ENCODE measurements at places on chromosomes 5 and 9.

DNA sequence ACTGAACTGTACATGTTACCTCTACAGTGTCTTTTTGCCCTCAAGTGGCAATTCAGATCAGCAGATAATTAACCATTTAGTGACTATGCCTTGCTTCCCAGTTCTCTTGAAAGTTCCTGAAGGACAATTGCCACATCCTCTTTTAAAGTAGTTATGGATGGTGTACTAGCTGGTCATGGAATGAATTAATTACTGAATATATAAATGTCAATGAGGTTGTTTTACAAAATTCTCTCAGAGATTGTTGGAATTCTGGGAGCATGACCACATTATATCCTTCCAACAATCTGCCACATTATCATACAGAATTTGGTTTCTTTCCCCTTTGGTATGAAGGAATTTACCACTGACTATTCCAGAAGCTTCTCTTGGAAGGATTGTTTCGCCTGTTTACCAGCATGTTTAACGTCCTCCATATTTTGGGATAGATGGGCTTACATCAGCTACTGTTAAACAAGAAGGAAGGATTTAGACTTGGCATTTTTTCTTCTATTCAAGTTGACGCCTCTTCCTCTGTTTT, 176.4 kb downstream of the CD180 start:
- no peak for DNase-seq

- DNase-seq, result no peak
Measured at GRCh38 chr5:54993318-54993717, 7.9 kb upstream of the ESM1 start.

- DNase-seq, result no peak
Measured at GRCh38 chr9:129524582-129525270, 96.2 kb downstream of the C9orf50 start.

GRCh38 chr9:36855448-36856315, 178.4 kb downstream of the PAX5 start:
- DNase-seq, result no peak

DNA sequence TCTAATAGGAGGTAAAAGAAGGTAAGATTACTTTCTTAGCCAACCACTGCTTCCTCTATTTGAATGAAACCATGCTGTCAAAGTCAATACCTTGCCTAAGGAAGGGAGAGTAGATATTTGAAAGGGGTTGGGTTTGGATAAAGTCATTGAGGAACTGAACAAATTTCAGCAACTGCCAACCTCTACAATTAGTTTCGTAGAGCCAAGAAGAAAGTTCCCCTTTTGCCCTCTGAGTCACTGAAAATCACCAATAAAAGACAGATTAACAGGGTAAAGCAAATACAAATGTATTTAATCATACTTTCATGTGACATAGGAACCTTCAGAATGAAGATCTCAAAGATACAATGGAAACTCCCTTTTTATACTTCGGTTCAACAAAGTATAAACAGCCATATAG, 615.7 kb downstream of the GABRG2 start:
- no peak for DNase-seq

GRCh38 chr9:129774791-129775447, 22.1 kb upstream of the PTGES start:
- DNase-seq, result no peak

GRCh38 chr5:152556784-152557183, 151.7 kb upstream of the NMUR2 start:
- DNase-seq, result no peak

DNA sequence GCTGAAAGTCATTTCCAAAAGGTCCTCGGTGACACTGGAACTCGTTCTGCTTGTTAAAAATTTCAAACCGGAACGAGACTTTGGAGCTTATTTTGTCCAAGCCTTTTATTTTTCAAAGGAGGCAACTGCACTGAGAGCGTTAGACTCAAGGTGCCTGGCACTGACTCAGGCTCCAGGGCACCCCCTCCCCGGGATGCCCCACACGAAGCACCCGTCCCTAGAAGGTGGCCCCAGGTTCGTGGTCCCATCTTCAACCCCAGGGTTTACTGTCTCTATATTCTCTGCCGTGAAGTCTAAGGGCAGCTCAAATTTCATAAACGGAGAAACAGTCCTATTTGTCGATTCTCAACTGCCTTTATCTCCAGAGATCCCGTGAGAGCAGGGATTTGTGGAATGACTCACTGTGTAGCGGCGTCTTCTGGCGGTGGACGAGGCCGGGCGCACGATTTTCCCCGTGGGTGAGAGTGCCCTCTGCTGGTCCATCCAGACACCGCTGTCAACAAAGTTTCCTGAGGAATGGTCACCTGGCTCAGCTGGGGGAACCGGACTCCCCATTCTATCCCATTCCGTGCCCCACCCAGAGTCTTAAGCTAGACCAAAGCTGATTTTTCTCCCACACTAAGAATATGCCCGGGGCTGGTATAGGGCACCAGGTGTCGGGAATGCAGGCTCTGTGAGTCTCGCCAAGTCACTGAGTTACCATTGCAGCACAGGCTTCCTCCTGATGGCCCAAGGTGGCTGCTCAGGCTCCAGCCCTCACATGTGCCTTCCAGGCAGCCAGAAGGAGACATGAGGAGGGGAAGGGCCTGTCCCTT, 27.1 kb upstream of the SLC6A19 start:
- DNase-seq, result no peak

DNA sequence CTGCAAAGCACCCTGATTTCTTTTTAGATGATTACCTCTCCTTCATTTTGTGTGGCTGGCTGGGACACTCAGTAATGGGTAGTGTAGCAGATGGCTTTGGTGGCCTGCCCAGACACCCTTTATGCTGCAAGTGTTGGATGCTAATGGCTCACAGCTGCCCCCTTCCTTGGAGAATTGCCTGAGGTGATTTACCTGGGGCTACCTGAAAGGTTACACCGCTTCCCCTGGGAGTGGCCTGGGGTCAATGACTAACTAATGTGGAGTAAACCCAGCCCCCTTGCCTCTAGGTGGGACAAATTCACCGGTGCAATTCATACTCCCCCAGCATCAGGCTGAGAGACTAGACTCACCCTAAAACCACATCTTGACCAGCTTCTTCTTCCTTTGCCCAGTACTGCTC, 23.5 kb upstream of the HAND1 start:
- DNase-seq, result no peak

DNA sequence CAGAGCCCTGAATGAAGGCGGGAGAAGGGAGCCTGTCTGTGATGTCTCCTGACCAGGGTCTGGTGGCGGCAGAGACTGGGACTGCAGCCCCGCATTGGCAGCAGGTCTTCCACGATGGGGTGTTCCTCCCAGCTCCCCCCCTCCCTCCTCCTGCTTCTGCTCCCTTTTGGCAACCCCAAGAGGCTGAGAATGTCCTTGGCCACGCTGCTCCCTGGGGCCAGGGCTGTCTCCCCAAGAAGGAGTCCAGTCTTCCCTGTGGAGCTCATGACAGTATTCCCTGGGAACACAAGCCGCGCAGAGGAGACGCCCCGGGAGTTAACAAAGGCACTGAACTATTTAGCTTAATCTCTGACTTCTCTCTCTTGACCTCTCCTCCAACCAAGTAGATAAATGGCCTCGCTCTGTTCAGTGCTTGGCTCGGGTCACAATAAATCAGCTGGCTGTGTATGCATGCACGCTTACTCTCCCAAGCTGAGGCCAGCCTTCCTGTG, 84.0 kb upstream of the NEURL1B start:
- no peak for DNase-seq

DNA sequence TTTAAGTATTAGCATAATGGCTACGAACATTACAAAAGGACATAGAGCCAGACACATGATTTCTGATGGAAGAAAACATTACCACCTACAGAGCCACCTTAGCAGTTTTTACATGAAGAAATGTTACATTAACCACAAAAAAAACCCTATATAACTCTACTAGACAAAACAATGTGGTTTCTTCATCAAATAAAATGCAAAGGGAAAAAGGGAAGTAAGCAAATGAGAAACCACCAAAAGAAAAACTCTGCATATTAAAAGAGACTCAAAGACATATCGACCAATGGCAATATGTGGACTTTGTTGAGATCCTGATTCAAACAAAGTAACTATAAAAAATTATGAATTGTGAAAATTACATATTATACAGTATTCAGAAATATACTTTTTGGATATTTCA, 132.7 kb downstream of the TSSK1B start:
- no peak for DNase-seq

DNA sequence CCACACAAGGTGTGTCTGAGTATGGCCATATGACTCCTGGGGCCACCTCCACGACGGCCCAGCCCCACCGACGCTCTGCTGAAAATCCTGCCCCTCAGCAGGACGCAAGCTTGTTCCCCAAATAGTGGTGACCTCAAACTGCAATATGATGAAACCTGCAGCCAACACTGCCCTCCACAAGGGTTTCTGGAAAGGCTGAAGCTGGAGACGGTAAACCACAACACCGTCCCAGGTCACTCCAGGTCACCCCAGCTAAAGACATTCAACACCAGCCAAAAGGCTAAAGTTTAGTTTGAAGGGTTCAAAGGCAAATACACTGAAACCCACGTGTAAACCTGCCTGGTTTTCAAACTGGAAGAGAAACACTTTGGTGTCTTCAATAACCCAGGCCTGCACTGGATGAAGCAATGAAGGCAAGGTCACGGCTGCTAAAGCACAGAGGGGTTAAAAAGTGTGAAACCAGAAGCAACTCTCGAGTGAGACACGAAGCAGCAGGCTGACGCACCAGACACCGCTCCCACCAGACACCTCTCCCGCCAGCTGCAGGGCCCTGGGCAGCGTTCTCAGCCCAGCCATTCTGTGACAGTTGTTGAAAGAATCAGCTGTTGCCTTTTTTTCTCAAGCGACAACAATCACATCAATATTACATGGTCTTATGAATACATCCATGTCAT, 1.8 kb upstream of the LHX3 start:
- no peak for DNase-seq

GRCh38 chr5:179273441-179274145, 71.7 kb downstream of the ADAMTS2 start:
- DNase-seq, result no peak

DNA sequence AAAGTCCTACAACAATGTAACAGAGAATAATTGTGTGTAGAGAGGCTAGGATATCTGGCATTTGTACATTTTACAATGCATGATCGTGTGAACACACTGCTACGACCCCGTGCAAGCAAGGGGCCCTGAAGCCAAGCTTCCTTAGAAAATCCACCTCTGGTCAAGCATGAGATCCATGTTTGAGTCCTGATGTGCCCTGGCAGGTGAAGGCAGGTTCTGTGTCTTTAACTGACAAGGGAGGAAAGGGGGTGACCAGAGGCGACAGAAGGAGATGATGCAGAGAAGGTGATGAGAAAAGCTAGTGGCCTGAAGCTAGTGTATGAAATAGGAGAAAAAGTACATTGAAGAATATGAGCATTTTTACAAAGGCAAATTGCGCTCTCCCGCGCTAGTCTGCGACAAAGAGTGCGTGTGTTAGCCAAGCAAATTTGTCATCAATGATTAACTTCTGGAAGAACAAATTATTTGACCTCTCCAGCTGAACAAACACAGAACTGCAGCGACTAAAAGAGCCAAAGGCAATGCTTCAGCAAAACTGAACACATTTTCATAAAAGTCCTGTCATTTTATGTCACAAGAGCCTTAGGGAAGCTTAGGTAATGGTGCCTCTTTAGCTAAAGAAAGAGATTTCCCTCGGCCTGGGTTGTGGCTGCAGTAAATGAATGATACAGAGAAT, 101.7 kb upstream of the DAPK1 start:
- no peak for DNase-seq

- no peak for DNase-seq
Measured at GRCh38 chr9:19809422-19810269, 20.8 kb upstream of the SLC24A2 start.

DNA sequence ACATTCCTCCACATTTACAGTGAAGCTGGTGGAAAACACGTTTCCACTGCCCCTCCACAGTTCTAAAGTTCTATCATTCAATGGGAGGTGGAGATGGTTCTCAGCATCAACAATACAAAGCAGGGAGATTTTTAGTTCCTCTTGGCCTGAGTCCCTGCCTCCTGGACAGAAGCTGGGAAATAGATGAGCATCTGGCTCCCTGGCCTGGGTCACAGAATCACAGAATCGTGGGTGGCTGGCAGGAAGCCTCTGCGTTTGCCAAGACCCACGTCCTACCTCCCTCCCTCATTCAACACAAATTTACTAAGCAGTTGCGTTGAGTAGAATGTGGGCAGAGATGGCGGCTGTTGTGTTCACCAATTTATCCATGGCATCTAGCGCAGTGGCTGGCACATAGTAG, 5.2 kb upstream of the PPARGC1B start:
- DNase-seq, result no peak

- DNase-seq, result no peak
Measured at GRCh38 chr5:66713998-66714397, 117.8 kb downstream of the MAST4 start.

- DNase-seq, result no peak
Measured at GRCh38 chr5:133824661-133825254, 143.7 kb downstream of the C5orf15 start.

Measured in NCI-H1436 (cell line).